Omental fat pad (tissue), 4 donors: ENCODE measurements at places on chromosomes 1 and 21. TPM values are rescaled to one million over a fixed set of nuclear protein-coding genes. Genes with fewer than 3 reads are reported as not detected.

DNA sequence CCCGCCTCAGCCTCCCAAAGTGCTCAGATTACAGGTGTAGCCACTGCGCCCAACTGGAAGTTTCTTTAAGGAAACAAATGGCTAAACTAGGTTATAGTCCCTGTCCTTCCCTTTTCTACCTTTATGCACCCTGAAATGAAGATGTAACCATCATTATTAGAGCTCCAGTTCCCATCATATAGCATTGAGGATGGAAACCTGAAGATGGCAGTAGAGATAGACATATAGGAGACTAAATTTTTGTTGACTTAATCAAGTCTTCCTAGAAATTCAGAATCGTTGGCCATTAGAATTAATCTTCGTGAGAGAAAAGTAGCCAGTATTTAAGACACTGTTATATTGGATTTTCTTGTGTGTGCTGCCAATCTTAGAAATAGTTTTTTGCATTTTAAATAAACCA, 1016.3 kb upstream of the NCAM2 start:
- no peak for DNase-seq

- DNase-seq = no peak
Measured at GRCh38 chr1:84506729-84507453, 510 bp upstream of the GNG5 start.

DNA sequence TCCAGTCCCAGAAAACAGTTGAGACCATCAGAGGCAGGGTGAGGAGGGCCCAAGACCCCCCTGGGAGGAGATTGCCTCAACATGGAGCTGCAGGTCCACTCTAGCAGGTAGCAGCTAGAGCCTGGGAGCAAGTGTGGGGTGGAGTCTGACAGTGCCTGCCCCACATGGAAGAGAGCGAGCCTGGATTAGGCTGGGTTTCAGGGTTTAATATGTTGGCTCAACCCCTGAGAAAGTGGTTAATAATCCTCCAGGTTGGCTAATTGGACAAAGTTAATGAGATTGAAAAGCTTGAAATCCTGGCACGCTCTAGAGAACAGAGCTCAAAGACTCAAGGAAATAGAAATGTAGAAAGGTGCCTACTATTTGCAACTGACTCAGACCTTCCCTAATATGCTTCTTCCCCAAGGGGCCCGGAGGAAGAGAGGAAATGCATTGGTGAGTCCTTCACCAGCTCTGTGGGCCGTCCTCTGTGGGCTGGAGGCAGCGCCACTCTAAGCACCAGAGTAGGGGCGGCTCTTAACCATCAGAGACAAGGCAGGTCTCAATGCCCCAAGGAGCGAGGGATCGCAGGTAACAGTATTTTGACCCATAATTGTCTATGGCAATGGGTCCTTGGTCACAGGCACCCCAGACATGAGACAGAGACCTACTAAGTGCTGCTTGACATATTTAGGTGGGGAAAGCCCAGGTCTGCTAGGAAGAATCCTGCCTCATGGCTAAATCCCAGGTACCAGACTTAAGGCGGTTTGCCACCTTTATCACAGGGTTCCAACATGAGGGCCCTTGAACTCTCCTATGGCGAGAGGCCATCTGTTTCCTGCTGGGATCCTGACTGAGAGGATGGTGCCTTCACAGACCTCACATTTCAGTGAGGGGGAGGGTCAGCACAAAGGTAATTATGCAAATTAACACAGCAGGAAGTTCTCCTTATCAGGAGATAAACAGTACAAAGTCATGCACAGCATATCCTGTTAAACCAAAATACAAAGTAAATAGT, 33.8 kb downstream of the RSPH1 start:
- no peak for DNase-seq

The IGFN1 gene
- total RNA-seq = 0.12 TPM
